Stimulated activated CD8-positive, alpha-beta memory T cell treated with anti-CD3 and anti-CD28 coated beads, Interleukin-7, amount 100 ng/mL, for 48 hours (primary cell): ENCODE measurements at places on chromosomes 2 and 18.

DNA sequence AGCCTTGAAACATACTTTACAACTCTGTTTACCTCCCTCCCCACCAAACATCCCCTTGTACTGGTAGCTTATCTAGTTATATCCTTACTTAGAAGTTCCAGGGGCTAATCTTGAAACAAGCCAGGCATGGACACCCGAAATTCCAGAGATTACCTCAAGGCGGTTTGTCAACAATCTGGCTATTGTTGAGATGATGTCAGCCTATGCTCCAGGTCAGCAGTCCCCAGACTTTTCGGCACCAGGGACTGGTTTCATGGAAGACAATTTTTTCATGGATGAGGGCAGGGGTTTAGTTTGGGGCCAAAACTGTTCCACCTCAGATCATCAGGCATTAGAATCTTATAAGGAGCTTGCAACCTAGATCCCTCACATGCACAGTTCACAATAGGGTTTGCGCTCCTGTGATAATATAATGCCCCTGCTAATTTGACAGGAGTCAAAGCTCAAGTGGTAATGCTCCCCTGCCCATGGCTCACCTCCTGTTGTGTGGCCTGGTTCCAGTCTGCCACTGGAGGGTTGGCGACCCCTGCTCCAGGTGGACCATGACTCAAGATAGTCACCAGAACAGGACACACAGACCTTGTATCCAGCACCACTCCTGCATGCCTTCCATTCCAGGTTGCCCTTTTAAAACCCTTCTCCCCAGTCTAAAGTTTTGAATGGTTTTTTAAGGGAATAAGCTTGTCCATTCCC is 171.2 kb downstream of the SPAG16 start:
- no peak for DNase-seq

DNA sequence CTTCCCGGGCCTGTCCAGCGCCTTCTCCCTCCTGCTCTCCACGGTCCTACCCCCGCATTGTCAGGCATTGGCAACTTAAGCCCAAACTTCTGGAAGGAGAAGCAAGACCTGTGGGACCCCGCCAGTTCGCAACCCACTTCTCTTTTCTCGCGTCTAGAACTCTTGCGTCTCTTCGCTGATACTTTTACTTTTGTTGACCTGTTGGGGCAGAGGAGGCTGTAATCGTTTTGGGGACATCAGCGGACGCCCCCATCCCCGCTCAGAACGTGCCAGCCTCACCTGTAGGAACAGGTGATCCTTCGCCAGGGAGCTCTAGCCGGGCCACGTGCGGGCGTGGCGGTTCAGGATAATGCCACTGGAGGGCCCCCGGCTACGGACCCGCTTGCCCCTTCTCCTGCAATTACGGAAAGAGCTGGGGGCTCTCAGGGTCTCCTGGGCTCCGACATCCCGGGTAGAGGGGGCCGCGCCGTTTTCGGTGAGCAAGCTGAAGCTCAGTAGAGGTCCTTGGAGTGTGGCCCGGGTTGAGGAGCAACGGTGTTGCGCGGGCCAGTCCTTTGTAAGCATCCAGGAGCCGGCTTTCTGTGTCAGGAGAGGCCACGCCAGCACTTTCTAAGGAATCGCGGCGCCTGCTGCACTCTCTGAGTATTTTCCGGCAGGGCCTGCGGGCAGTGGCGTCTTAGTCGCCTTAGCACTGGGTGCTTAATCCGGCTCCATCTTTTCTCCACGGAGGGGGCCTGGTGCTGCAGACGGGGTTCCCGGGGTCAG is 1.6 kb downstream of the MTCL1 start:
- no peak for DNase-seq

GRCh38 chr2:104434318-104434792 is 419.6 kb upstream of the POU3F3 start:
- no peak for DNase-seq

DNA sequence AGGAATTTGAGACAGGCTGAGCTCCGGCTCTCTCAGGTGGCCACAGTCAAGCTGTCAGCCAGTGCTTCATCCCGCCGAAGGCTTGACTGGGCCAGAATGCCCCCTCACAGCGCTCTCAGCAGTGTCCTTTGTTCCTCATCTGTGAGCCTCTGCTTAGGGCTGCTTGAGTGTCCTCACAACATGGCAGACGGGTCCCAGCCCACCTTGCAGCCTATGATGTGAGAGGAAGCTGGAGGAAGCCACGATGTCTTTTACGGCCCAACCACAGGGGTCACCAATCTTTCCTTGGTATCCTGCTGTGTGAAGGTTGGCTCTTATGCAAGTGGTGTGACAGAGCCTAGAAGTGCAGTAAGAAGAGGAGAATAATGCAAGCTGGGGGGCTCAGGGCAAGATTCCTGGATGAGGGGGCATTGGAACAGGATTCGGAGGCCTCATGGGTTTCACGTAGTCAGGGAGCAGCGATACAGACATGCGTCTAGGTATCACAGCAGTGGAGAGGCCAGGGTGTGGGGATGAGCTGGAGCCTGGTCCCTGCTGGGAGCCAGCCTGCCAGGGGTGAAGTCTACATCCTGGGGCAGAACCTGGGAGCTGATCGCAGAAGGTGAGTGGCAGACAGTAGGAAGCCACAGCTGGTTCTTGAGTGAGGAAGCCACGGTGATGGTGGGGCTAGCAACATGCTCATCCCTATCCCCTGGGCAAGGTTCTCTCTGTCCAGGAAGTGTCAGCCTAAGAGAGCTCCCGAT is 234.1 kb downstream of the GLI2 start:
- no peak for DNase-seq

DNA sequence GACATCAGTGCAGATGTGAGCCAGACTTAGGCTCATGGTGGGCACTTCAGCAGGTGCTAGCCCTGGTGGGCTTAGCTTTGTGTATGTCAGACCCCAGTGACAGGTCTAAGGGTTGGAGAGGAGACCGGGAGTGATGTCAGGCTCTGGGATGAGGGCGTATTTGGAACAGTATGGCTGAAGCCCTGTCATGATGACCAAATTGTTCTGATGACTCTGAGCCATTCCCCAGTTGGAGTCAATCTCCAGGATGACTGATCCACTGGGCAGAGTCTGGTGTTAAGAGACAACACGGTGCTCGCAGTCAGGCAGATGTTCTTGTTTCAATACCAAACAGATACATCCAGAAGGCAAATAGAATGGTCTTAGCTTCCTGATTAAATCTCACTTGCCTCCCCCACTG is 241.5 kb downstream of the SOX11 start:
- no peak for DNase-seq

DNA sequence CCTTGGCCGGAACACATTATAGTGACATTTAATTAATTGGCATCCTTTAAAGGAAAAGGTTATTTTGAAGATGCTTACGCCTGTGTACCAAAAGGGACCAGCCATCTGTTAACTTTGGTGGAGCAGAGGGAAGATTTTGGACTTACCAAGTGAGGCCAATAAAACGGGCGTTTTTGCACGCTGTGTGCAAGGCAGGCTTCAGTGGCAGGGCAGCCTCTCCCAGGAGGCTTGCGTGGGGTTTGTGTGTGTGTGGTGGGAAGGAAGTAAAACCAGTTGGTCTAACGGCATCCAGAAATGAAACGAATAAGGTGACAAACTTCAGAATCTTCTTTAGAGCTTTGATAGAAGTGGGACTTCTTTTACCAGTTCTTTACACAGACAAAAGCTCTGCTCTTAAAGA is 191.7 kb downstream of the PRKCE start:
- no peak for DNase-seq

- no peak for DNase-seq
These were observed 11.6 kb upstream of the BOK start for GRCh38 chr2:241546771-241547498.

- no peak for DNase-seq
These were observed 281.1 kb upstream of the RAB12 start for GRCh38 chr18:8328126-8328525.

DNA sequence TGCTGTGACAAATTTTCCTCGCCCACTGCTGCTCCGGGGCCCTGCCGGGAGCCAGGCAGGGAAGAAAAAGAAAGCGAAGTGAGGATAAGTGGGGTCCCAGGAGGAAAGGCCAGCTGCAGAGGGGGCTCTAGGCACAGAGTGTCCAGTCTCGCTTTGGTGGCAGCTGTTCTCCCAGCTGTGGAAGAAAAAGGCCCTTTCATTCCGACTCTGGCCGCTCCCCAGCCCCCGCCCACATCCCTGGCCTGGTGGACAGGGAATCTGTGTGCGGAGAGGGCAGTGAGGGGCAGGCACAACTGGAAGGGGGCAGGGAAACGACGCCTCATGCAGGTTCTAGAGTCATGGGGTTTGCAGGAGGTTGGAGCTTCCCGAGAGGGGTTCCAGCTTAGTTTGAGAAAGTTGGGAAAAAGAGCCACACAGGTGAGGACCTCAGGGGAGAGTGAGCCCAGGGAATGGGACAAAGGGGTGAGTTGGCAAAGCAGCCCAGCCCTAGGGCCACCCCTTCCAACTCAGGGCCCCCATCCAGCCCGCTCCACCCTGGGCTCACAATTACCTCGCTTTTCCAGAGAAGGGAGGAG is 1.8 kb downstream of the RTKN start:
- DNase-seq, result no peak

DNA sequence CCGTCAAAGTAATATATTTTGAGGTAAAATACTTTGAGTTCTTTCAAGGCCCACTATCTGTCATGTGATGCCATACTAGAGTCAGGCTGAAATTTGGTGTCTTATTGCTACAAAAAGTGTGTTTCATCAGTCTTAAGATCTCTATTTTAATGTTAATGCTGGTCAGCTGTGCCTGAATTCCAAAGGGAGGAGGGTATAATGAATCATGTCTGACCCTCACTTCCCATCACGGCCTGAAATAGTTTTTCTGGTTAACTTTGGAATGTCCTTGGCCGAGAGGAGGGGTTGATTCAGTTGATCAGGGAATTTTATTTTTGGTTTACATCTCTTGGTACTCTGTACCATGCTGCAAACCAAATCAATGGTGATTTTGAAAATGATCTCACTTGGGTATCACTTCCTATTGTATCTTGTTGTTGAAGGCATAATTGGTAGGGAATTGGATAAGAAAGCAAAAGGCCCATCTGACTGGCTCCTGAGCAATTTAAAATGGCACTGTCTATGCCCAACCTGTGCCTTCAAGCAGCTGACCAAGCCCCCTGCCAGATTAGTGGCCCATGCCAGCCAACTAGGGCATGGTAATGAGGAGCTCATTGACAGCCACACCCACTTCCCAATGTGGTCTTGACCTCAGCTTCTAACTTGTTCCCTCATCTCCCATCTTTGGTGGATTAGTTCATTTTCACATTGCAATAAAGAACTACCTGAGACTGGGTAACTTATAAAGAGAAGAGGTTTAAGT is 6.1 kb upstream of the SLC35F5 start:
- DNase-seq, result no peak

- DNase-seq, result no peak
These were observed 53.6 kb upstream of the EML6 start for GRCh38 chr2:54669677-54670484.

GRCh38 chr2:201955231-201955630 is 78.4 kb upstream of the FZD7 start:
- DNase-seq, result no peak

DNA sequence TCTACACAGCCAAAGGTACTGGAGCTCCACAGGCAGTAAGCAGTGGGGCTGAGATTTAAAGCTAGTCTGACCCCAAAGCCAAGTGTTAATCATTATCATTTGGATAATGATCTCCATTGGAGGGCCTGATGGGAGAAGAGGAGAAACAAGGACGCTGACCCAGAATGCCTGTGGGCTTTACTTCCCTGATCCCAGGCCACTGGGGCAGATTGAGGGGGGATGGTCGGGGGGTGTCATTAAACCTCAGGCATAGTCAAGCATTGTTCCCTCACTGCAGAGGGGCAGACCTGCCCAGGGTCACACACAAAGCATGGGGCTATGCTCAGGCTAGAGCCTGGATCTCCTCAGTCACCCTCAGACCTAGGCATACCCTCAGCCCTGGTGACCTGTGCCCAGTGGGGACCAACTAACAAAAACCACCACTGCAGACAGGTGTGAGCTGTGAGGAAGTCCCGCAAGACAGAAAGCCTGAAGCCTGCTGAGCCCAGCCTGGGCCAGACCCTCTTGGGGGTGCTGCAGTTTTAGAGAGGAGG is 53.4 kb downstream of the SDC1 start:
- DNase-seq, result no peak

DNA sequence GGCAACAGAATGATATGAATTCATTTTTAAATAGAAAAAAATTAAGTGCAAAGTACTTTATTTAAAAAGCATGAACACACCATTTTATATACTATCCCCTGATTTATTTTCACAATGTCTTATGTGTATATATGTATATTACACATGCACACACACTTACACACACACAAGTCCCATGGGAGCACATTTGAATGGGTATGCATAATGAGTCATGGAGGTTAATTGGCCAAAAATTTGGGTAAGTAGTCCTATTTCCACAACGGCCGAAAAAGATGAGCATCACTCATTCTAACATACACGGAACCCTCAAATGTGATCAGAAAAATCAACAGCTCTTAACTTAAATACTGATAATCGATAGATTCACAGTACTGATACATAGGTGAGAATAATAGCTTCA is 97.4 kb upstream of the NABP1 start:
- no peak for DNase-seq

- DNase-seq, result no peak
These were observed 59.5 kb downstream of the ABCG8 start for GRCh38 chr2:43898134-43898837.

DNA sequence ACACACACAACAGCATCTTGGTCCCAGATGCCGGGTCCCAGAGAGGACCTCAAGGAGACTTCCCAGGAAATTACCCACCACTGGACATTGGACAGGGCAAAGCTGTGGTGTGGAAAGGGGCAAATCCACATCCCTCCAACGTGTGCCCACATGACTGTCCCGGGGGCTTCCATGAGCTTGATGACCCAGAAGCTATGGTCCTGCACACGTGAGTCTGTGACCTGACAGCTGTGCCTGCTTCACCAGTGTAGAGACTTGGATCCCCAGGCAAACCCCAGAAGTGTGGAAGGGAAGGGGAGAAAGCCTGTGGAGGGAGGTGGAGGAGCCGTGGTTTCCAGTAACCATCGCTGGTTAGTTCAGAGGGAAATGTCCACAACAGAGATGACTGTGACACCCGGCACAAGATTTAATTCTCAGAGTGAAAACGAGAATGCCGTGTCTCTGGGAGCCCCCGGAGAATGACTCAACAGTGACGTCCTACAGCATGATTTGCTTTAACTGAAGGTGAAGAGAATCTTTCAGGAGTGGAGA is 19.1 kb upstream of the GPR55 start:
- no peak for DNase-seq

- DNase-seq, result no peak
These were observed 19.7 kb downstream of the ZBTB14 start for GRCh38 chr18:5275872-5276271.

GRCh38 chr18:53115876-53116585 is 776.0 kb downstream of the DCC start:
- DNase-seq, result no peak

- DNase-seq, result no peak
These were observed 32.3 kb downstream of the ATL2 start for GRCh38 chr2:38344813-38345212.
